ENCODE measurements at places on chromosomes 16 and 17.
A peak's percentile ranks its signal among the peaks of the same experiment; 100 is the strongest.

- no peak for DNase-seq
These were observed 1404.1 kb downstream of the CDH11 start for GRCh38 chr16:63717806-63718205.

- no peak for DNase-seq
These were observed 66.6 kb upstream of the RPH3AL start for GRCh38 chr17:419073-419735.

DNA sequence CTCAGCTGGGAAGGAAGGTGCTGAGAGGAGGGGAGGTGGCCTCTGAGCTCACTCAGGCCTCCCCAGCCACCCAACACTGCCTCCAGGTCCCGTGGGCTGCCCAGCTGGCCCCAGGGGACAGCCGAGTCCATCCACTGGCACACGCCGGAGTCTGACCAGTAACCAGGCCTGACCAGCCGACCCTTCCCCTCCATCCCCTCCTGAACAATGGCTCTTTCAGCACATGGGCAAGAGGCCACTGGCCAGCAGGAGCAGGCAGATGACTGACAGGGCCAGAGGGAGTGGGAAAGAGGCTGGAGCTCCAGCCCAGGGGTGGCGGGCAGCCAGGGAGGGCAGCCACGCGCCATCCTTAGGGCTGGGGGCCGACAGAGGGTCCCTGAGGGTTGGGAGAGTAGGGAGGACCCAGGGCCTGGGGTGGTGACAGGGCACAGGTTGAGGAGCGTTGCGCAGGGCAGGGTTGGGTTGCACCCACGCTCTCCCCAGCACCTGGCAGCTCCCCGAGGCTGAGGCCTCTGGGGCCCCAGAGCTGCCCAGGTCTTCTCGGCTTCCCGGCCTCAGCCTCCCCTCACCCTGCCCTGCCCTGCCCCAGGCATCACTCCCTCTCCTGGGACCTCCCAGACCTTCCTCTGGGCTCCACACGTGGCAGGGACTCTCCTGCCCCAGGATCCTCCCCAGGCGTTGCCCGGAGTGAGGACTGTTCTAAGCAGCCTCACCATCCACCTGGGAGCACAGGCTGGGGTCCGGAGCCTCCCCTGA, 20.2 kb upstream of the SLC38A10 start:
- no peak for DNase-seq

GRCh38 chr17:83092931-83093330, 13.5 kb downstream of the METRNL start:
- DNase-seq = no peak

GRCh38 chr17:78780335-78780734, 1.7 kb downstream of the CYTH1 start:
- DNase-seq = no peak

GRCh38 chr16:88789594-88789993, 4.6 kb upstream of the PIEZO1 start:
- no peak for DNase-seq

DNA sequence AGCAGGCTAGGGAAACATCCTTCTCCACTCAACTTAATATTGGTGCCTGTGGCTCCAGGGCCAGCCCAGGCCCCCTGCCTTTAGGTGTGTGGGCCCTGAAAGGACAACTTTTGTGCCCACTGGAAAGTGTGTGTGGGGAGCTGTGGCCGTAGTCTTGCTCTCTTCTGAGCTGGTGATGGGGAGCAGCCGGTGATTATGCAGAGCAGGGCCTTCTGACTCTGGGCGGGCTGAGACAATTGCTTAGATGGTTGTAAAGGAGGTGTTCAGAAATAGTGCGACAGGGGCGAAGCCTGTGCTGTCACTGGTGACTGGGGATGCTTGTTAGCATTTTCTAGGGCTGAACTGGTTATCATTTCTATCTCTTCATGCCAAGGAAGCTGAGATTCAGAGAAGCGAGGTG, 62.6 kb downstream of the MSI2 start:
- DNase-seq = no peak

- no peak for DNase-seq
These were observed 86.4 kb upstream of the MYOCD start for GRCh38 chr17:12579288-12579687.

DNA sequence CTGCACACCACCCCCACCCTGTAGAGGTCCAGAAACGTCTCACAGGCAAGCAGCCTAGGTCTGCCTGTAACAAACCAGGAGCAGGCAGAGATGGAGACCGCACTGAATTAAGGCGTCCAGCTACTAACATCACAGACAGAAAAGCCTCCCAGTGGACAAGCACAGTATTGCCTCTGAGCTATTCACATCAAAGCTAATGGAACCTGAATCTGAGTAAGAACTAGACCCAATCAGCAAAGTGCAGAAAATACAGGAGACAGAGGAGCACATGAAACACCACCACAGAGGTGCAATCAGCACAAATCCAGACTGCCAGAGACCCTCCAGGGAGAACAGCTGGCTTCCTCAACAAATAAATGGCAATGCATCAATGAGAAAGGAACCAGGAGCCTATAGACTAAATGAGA, 22.2 kb upstream of the PEMT start:
- DNase-seq = no peak

DNA sequence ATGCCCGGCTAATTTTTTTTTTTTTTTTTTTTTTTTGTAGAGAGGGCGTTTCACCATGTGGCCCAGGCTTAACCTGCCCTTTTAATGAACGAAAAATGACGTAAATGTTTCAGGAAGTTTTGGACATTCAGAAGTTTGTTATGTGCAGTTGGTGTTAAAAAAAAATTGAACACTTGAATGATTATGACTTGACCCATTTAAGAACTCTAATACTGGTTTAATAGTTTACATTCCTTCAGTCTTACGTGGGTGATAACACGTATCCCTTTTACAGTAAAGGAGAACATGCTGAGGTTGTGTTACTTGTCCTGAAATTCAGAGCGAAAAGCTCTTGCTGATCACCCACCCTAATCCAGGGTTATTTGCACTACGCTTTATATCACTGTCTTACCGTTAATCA, 1.7 kb downstream of the MLYCD start:
- no peak for DNase-seq

- no peak for DNase-seq
These were observed 26.0 kb downstream of the PITPNC1 start for GRCh38 chr17:67403065-67403464.

- DNase-seq = no peak
These were observed 31.3 kb downstream of the SCNN1G start for GRCh38 chr16:23213831-23214230.

DNA sequence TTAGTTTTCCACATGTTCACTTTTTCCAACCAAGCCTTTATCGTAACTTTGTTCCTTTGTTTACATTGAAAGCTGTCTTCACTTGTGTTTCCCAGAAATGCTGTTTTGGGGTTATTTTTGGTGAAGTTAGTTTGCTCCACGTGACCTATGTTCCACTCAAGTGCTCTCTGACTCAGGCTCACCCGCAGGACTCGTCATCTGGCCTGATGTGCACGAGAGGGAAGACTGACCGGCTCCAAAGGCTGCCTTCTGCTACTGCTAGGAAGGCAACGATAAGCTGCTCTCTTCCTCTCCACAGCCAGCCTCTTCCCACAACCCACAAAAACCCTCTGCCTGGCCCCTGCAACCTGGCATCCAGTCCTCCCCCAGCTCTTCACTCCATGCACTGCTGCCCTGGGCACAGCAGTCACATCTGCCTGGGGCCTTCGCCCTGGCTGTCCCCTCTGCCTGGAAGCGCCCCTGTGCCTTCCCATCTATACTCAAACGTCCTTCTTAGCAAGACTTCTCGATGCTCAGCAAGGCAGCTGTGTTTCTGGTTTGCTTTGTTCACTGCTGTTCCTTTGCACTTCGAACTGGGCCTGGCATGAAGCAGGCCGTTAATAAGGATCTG, 28.0 kb downstream of the ZCCHC14 start:
- DNase-seq = no peak

DNA sequence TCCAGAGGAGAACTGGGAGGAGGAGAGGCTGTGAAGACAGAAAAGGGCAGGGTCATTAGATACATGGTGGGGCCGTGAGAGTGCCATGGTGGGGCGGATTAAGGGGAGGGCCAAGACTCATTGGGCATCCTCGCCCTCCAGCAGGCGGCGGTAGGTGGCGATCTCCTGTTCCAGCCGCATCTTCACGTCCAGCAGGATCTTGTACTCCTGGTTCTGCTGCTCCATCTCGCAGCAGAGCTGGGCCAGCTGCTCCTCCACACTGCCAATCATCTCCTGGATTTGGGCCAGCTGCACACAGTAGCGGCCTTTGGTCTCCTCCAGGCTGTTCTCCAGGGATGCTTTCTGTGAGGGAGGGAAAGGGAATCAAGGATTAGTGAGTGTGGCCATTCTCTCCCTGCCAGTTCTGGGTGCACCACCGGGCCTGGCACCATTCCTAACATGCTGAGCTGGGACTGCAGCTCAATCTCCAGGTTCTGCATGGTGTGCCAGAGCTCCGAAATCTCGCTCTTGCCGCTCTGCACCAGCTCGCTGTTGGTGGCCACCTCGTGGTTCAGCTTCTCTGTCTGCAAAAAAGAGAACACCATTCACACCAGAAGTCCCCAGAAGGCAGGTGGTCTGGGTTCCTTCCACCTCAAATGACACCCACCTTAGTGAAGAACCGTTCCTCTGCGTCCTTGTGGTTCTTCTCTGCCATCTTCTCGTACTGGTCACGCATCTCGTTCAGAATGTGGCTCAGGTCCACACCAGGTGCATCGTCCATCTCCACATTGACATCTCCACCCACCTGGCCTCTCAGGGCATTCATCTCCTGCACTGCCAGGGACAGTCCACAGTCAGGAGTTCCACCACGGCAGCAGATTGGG, 129.0 kb downstream of the CCDC144A start:
- DNase-seq = no peak

DNA sequence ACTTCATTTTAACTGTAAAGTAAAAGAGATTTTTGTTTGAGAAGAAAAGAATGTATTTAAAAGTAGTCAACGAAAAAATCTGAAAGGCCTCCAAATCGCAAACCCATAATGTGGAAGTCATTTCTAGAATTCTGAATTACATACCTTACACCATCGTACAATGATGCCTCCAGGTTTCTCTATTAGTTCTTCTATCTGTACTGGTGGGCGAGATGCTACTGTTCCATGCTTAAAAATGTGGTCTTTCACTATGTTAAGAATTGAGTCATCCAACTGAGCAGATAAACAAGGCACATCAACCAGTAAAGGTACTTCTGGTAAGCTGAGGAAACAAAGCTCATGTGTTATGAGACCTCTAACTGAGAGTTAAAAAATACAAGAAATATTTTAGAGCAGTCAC, 28.5 kb downstream of the CRLF3 start:
- no peak for DNase-seq

- no peak for DNase-seq
These were observed 12.6 kb upstream of the CDR2 start for GRCh38 chr16:22386976-22387375.

DNA sequence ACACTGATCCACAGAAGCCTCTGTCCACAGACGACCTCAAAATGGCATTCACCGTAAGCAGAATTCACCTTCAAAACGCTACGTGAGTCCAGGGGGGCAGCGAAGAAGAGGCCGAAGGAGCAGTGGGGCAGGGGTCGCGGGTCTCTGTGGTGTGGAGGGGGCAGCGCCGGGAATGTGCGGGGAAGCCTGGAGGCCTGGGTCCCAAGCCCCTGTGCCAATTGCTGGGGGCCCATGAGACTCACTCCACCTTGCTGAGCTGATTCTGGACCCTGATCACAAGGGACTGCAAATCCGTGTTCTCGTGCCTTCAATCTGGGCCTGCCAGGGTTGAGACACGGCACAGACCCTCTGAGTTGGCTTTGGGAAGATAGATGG, 43.3 kb upstream of the SMPD3 start:
- DNase-seq = no peak

- DNase-seq = no peak
These were observed 1140.2 kb downstream of the CDH11 start for GRCh38 chr16:63981639-63982038.

DNA sequence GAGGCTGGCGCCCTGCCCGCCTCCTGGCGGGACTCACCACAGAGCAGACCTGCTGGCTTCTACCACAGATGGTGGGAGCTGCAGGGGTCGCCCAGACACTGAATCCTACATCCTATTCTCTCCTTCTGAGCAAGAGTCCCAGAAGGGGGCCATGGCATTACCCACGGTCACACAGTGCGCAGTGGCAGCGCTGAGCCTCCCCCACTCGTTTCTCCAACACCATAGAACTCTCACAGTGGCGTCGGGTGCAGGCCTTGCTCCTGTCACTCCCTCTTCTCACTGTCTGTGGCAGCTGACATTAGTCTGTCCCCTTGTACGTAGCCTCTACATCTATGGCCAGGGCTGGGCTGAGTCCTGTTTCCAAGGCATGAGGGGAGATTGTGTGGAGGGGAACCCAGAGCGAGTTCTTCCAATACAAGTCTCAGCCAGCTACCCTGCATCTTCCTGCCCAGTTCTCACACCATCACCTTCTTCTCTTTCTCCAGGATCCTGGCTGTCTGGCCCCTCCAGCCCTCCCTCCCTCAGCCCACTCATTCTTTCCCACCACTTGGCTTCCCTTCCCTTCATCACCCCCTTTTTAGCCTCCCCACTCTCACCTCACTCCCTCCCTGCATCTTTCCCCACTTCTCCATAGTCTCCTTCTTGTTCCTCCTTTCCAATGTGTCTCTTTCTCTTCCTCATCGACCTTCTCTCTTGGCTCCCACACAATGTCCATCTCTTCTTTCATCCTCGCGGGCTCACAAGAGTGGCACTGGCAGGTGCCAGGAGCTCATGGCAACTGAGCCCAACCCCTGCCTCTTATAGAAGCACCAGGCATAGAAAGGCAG, 5.9 kb downstream of the UBTF start:
- DNase-seq = no peak

GRCh38 chr17:49861150-49861884, 13.4 kb upstream of the TAC4 start:
- DNase-seq = peak; percentile 26

- no peak for DNase-seq
These were observed 75.4 kb upstream of the ZNF750 start for GRCh38 chr17:82915010-82915756.

GRCh38 chr17:64356304-64356686, 34.4 kb downstream of the PECAM1 start:
- DNase-seq = no peak

- DNase-seq = no peak
These were observed 18.9 kb downstream of the PLEKHG4 start for GRCh38 chr16:67298277-67298676.

DNA sequence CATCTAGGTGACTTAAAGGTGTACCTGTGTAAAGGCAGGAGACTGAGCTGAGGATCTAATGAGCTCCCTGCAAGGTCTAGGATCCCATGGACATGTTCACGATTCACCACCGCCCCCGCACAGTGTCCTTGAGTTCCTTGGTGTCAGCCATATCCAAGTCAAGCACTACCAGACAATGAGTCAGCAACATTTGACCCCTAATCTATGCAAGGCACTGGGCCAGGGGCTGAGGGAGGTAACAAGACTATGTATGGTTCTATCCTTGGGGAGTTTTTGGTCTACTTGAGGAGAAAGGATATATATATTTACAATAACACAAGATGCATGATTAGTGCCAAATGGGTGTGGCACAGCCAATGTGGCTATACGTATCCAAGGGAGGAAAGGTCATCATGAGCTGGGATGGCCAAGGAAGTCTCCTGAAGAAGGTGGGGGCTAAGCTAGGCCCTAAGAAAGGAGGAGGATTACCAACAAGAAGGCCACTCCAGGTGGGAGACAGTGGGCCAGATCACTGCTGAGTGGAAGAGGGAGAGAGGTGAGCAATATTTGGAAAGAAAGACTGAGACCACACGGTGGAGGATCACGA, 35.0 kb downstream of the ITGB3 start:
- no peak for DNase-seq

- no peak for DNase-seq
These were observed 34.2 kb upstream of the APPBP2 start for GRCh38 chr17:60559995-60560859.

GRCh38 chr17:34306466-34306865, 12.8 kb upstream of the CCL8 start:
- no peak for DNase-seq

Data from stimulated activated CD8-positive, alpha-beta memory T cell treated with anti-CD3 and anti-CD28 coated beads, Interleukin-15, amount 100 ng/mL, for 1 hour (primary cell).